ENCODE measurements at places on chromosomes 3 and 15. TPM values are rescaled to one million over a fixed set of nuclear protein-coding genes. Genes with fewer than 3 reads are reported as not detected.

DCBLD2 gene
- total RNA-seq, result 9.9 TPM

RNU5B-1 gene
- 2,123 TPM for total RNA-seq

ACSBG1 gene
- total RNA-seq, result 7.9 TPM

TUBGCP5 gene
- total RNA-seq, result 19.7 TPM

ZNF860 gene
- 0.24 TPM for total RNA-seq

ISLR2 gene
- 0.19 TPM for total RNA-seq

- DNase-seq, result no peak
Observed at GRCh38 chr3:127077505-127078064, 94.7 kb downstream of the PLXNA1 start.

DNA sequence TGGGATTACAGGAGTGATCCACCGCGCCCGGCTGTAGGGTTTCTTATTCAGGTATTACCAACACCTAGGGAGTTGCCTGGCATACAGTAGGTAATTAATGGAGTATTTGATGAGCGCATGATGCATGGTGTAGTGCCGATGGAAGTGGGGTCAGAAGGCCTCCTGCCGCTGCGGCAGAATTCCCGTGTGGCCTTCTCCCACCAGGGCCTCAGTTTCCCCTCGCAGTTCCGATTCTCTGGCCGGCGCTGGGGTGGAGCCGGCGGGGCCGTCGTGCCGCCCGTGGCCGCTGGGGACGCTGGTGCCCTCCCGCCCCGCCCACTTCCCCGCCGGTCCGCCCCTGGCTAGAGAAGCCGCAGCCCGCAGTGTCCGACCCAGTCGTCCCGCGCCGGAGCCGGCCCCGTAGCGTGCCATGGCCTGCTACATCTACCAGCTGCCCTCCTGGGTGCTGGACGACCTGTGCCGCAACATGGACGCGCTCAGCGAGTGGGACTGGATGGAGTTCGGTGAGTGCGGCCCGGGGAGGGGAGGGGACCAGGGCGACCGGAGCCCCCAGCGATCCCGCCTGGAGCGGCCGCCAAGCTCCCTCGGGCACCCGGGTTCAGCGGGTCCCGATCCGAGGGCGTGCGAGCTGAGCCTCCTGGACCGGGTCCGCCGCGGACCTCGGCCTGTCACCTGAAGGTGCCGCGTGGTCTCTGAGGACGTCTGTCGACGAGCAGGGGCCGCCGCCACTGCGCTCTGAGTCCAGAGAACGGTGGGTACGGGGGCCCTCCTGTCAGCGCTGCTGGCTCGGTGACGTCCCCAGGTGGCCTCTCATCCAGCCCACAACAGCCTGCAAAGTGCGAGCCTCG lies at the start of gene IRAK2:
TSS of gene IRAK2 (plus strand) at position 374 of the 848 bp plus-strand sequence. CDS start at position 410, 36 bp downstream.
- no peak for DNase-seq

DNA sequence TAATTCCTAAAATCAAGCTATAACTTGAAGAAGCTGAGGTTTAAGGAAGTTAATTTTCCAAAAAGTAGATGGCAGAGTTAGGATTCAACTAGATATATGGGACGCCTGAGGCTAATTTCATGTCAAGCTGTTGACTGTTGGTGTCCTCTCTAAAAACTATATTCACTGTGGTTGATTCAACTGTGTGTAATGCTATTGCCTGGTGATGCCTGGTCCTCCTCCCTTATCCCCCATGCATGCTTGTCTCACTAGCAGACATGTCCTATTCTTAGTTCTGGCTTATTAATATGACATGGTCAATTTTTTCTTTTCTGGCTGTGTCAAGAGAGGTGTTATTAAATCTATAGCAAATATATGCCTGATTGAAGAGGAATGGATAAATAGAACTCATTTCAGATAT lies 156.1 kb downstream of the SPATA16 start:
- DNase-seq, result no peak

DNA sequence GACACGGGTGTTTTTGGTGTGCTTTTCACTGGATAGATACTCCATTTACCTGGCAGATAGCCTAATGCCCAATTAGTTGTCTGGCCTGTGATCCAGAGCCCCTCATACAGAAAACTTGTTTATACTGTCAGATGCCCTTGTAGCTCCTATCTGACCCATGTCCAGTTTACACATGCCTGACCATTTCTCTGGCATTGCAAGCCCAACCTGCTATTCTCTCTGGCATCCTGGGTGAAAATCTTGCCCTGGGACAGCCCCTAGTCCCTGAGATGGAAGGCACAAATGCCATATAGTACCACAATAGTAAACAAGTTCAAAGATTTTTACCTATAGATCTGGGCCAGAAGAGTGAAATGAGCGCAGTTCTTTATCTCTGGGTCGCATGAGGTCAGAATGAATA lies 212.6 kb downstream of the ZBBX start:
- DNase-seq, result no peak

GRCh38 chr3:59775106-59775505 lies 725.3 kb upstream of the CFAP20DC start:
- no peak for DNase-seq

GRCh38 chr15:41024131-41024530 lies 70.9 kb downstream of the CHAC1 start:
- DNase-seq, result no peak

DNA sequence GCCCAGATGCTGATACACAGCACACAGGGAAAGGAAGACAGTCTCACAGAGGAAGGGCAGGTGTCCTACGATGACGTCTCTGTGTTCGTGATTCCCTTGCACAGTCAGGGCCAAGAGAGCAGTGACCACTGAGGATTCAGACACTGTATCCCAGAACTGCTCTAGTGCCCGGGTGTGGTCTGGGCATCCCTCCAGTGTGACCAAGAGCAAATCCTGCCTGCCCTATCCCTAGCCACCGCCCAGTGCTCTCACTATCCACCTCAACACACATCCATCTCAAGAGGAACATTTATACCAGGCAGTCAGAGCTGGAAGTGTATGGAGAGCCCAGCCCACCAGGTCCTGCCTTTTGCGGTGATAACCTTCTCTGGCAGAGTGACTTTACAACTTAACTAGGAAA lies 4.1 kb downstream of the PPM1M start:
- no peak for DNase-seq

DNA sequence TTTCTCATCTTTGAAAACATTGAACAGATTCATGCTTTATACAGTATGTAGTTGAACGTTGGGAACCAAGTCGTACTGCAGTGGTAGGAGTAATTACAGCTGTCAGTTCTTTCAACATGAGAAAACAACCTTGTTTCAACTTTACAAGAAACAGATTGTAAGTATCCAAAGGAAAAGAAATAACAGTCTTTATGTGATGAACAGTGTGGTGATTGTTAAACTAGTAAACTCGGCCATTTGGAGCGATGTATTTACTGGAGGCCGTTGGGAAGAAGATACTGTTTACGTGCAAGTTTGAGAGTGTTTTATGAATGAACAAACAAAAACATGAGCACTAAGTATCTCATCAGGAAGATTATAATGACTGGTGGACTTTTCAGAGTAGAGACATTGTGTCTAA lies 48.4 kb downstream of the EPHA3 start:
- DNase-seq, result no peak

DNA sequence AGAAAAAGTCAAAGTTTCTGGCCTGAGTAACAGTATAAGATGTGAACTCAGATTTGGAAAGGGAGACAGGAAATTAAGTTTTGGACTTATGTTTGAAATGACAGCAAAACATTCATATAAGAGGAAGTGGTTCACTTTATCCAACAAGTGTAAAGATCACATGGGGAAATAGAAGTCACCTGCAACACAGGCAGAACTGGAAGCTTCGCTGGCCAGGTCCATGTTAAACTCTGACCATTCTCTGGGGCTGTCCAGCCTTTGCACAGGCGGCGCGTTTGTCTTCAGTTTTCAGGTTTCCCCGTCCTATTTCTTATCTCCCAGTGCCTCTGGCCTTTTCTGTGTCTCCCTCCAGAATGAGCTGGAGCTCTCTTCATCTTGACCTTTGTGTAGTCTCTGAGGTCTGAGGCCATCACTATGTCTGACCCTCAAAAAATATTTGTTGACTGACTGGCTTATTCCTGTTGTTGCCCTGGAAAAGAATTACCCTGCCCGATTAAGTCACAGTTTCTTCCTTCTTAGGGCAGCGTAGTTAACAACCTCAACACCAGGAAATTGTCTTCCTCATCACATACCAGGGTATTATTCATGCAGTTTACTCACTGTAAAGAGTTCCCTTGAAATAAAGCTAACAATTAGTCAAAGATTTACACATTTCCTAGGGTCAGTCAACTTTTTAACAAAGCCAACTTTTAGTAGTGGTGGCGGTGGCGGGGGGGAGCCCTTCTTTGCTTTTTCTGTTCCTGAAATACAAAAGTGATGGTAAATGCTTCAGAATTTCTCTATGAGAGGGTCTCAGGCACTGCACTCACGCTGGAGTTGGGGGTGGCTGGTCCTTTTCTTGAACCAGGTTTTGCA lies 959 bp upstream of the RASA2 start:
- DNase-seq, result no peak

DNA sequence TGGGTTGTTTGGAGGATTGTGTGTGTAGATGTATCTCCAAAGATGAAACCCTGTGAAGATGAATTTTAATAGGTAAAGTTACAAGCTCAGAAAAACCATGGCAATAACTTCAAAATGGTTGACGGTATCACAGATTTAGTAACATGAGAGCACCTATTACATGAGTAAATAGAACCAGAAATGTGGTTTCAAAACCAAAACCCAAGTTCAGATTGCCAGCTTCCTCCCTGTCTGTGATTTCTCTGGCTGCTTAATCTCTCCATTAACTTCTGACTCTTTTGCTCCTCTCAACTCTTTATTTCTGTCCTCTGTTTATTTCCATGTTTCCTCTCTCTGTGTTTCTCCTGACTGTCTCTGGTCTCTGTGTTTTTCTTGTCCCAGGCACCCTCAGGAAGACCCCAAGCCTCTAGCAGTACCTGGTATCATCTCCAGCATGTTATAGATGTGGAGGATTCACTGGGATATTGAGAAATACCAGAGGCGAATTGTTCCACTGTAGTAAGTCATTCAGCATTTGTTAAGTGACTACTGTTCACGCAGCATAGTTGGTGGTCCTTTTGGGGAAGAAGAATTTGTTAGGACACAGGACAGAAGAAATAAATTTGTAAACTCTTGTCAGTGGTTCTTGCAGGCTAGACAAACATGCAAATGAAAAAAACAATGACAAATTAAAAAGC lies 138.8 kb downstream of the BBX start:
- DNase-seq, result no peak

- no peak for DNase-seq
Observed at GRCh38 chr15:49242820-49243219, 72.8 kb downstream of the GALK2 start.

DNA sequence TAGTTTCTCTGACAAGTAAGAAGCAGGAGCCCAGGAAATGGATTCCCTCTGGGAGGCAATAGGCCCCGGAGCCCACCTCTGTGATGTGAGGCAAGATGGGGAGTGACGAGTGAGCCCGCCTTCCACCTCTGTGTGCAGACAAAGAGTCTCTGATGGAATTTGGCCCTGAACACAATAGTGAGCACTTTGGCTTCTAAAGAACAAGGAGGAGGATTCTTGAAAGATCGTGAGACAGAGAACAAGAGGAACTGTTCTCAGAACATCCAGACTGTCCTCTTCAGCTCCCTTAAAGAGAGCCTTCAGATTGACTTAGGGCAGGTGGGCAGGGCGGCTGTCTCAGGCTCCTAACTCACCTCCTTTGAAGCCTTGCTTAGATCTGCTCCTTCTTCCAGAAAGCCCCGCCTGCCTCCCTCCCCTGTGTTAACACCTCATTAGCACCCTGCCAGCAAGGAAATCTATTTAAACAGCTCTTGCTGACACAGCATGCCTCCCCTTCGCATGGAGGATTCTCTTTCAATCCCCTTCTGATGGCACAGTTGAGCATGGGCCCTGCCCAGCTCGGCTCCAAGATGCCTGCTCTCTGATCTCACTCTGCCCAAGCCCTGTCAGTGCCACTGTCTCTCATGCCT lies 430.3 kb downstream of the NTRK3 start:
- DNase-seq, result no peak

DNA sequence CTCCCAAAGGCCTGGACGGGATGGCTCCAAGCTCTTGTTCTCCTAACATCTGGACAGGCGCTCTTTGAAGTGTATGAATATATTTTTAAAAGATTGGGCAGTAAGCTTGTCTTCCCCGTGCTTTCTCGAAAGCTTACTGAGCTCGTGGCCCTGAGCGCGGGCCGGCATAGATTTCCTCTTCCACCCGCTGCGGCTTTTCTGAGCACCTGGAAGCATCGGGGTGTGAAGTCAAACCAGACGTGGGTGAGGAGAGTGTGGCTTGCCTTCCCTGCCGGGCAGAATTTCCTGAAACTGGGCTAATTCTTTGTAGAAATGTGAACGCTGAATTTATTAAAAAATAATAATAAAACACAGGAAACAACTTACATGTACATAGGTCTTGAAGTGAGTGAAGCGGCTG lies 25.9 kb downstream of the GPR160 start:
- no peak for DNase-seq

DNA sequence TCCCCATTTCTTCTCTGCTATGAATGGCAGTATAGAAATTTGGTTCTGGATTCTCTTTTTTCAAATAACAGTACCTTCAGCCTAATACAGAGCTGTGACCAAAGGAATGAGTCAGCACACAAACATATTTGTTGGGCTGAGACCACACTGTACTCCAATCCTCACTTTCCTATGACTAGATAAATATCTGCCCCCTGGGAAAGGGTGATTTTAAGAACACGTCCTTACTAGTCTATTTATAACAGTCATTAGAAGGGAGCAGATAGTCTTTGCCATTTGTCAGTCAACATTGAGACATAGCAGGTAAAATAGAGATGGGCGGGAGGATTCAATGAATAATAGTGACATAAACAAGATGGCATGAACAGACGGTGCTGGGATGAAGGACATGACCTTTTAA lies 461.3 kb downstream of the MCTP2 start:
- DNase-seq, result no peak

GRCh38 chr15:48250640-48251076 lies 44.6 kb downstream of the SLC12A1 start:
- DNase-seq, result peak; percentile 9

DNA sequence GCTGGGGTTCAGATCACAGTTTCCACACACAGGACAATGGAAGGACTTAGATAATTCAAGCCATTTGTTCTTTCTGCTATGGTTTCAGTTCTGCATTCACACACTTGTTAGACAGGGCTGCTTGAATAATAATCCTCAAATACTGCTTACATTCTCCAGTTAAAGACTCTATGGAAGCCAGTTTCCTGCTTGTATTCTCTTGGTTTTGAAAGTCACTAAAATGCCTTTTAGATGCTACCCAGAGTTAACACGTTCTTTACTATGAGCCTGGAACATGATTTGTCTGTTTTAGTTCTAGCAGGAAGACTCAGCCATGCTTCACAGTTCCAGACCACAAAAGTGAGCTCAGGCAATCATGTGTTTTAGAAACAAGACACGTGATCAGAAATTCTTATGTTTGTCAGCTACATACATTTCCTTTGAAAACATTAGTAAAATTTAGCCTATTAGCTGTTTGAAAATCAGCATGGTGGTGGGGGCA lies 152.4 kb downstream of the LEKR1 start:
- DNase-seq, result no peak

GRCh38 chr3:151740581-151740980 lies 6.9 kb downstream of the AADACL2 start:
- no peak for DNase-seq

DNA sequence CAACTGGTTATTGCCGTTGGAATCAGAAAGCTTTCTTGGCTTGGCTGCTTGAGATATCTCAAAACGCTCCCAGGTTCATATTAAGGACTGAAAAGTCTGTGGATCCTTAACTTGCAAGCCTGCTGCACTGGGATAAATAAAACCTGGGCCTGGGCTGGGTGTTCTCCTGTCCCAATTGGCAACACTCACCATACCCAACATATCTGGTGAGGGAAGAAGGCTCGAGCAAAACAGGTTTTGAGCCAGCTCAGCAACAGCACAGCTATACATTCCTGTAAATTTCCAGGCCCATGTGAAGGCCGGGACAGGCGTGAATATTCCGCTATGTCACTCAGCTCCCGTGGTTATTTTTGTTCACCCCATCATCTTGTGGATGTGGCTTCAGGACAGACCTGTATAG lies 169.0 kb upstream of the BCL6 start:
- DNase-seq, result no peak

GRCh38 chr15:101171954-101172353 lies 79.9 kb downstream of the CHSY1 start:
- DNase-seq, result no peak
